Stimulated activated CD4-positive, alpha-beta T cell treated with anti-CD3 and anti-CD28 coated beads, Interleukin-12 subunit alpha, Interleukin-12 subunit beta, amount 100 ng/mL, for 48 hours (primary cell): ENCODE measurements at places on chromosomes 4 and X.

DNA sequence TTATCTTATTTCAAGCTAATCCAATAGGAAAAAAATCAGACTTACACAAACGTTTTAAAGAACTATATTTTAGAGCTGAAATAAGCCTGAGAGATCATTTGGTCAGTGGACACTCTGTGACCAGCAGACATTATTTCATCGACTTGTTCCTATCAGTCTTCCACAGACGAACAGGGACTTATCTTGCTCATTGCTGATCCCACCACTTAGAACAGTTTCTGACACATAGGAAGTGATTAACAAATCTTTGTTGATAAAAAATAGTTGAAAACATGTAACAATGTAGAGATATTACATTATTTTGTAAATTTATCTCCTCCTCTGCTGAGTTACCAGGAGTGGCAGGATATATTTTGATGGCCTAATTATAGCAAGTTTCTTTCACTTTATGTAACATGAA lies 65.8 kb downstream of the TAPT1 start:
- DNase-seq = no peak

DNA sequence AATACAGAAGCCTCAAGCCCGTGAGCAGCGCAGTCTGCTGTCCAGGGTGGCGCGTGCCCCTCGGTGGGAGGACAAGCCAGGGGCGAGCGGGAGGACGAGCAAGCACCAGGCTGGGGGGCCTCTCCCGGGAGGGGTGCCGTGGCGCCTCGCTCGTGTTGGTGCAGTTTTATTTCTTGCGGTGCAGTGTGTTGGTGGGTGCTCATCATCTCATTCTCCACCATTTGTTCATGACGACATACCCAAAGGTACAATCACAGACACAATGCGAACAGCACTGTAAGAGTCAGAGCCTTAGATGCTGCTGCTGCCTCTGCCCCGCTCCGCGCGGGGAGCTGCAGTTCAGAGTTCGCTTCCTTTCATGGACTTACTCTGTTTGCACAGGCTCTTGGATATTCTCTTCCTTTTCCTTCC lies 30.3 kb downstream of the RGS12 start:
- DNase-seq = no peak

DNA sequence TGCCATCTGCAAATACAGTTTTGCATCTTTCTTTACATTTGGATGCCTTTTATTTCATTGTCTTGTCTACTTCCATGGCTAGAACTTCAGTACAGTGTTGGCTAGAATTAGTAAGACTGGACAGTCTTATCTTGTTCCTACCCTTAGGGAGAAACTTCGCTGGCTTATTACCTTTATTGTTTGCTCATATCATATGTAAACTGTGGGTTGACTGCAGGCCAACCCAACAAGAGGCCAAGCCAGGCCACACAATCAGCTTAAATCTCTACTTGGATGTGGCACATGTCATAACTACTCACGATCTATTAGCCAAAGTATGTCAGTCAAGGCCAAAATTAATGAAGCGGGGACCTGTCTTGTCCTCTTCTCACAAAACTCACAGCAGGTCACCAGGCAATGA lies 144.1 kb downstream of the THOC2 start:
- no peak for DNase-seq

GRCh38 chr4:26372525-26373172 lies 51.8 kb downstream of the RBPJ start:
- DNase-seq = peak; percentile 13
